Activated naive CD4-positive, alpha-beta T cell (primary cell): ENCODE measurements at places on chromosomes 13 and 19.

- peak; percentile 82 for DNase-seq
Observed at GRCh38 chr19:54463531-54464043, at the start of gene LENG9. Gene LENG9, minus strand, starts transcription at chr19:54463778. Its CDS starts 252 bp downstream, at chr19:54463526.

DNA sequence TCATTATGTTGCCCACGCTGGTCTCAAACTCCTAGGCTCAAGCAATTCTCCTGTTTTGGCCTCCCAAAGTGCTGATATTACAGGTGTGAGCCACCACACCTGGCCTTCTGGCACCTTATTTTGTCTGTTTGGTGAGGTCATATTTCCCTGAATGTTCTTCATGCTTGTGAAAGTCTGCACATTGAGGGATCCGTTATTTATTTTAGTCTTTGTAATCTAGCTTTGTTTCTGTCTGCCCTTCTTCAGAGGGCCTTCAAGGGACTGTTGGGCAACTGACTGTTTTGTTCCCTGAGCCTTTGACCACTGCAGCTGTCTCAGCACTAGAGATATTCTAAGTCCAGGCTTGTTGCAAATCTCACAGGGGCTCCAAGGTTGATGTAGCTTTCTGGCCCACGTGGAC, 110.5 kb upstream of the RFC3 start:
- DNase-seq: no peak

DNA sequence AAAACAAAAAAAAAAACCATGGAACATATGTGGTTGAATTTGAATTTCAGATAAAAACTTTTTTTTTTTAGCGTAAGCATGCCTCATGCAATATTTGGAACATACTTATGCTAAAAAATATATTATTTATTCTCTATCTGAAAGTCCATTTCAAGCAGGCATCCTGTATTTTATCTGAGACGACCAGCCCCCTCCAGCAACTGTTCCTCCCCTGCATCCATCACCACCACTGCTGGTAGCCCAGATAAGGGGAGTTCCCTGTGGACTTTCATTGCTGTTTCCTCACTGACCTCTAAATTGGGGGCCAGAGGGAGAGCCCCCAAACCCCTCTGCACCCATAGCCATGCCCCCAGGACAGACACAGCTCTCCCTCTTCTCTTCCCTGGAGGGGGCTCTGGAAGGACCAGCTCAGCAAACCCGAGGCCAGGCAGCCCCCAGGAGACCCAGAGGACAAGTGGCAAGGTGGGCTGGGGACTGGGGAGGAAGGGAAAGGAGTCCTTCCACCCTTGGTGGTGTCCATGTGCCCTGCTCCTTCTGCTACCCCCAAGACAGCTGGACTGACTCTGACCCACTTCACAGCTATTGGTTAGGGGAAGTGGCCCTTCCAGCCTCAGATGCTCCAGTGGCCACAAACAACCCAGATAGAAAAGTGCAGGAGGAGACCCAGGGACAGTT, 6.6 kb upstream of the SIGLEC12 start:
- DNase-seq: no peak

GRCh38 chr19:58372311-58373133, 8.3 kb downstream of the ZNF837 start:
- no peak for DNase-seq

DNA sequence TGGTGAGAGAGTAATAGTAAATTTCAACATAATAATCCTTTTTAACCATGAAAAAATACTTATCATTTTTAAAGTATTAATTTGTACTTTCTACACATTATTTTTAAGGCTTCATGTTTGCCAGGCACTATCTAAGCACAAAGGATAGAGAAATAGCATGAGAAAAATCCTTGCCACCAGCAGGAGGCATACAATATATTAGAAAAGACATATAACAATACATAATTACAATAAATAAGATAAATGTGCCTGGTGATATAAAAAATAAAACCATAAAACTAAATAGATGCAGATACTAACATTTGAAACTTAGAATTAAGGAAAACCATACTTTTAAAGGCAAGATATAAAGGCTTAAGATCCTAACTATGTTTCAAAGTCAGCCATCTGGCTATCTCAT, 1256.4 kb downstream of the DIAPH3 start:
- DNase-seq: no peak

DNA sequence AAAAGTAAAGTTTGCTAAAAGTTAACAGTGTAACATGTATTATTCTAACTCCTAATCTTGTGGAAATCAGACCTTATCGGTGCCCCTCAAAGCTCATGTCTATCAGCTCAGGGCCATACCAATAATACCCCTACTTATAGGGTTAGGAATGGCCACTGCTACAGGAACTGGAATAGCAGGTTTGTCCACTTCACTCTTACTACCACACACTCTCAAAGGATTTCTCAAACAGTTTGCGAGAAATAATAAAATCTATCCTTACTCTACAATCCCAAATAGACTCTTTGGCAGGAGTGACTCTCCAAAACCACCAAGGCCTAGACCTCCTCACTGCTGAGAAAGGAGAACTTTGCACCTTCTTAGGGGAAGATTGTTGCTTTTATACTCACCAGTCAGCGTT, 1677.7 kb downstream of the OLFM4 start:
- DNase-seq: no peak

DNA sequence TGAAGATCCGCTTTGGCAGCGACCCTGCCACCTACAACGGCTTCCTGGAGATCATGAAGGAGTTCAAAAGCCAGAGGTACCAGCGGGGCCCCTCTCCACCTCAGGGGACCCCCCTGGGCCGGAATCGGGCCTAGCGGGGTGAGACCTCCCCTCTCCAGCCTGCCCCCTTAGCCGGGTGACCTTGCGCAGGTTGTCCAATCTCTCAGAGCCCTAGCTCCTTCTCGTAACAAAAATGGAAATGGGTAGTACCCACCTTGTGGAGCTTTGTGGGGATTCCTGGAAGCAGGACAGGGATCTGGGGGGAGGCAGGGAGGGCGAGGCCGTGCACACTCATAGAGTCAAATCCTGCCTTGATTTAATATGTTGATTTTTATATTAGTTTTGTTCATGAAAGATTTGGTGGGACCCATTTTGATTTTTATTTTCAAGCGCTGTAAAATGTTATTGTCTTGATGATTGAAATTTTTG, 658 bp downstream of the SIN3B start:
- DNase-seq: no peak

DNA sequence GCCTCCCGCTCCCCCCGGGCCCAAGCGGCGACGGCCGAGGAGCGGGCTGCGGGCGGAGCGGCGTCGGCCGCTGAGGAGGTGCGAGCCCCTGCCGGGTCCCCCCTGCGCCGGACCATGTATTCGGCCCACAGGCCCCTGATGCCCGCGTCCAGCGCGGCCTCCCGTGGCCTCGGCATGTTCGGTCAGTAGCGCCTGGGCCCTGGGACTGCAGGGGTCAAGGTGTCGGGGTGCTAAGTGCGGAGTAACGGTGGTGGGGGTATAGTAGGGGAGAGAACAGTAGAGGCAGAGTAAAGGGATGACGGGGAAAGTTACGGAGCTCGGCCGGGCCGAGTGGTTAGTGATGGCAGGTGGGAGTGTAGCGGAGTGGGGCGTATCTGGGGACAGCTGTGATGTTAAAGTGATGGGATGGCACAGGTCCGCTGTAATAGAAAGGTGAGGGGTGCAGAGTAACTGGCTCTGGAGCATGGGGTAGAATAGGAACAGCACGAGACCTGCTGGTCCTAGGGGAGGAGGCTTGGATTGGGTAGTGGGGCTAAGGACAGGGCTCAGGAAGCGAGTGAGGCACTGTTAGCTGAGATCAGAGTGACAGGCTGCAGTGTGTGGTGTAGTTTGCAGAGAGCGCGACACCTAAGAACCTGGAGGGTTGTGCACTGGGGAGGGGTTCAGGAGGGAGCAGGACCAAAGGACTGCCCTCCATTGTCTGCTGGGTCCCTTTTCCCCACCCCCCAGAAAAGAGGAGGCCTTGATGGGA, 15.7 kb downstream of the CIC start:
- no peak for DNase-seq

DNA sequence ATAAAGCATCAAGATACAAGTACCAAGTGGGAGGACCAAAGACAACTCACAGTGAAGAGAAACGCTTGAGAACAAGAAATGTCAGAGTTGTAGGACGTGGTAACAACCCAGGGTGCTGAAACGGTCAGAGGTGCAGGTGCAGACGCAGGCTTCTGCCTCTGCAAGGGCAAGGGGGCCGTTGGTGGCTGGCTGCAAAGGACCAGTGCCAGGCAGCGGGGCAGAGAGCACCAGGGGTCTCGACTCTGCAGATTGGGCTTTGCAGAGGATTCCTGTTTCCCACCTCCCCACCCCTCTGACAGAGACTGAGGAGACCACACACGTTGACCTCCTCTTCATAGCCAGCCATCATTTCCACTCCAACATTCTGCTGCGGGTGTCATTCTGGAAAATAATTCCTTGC, 38.3 kb downstream of the RAB20 start:
- no peak for DNase-seq
